Cerebellar nuclear complex (tissue), 1 donor: ENCODE measurements at places on chromosomes 12 and 14.

DNA sequence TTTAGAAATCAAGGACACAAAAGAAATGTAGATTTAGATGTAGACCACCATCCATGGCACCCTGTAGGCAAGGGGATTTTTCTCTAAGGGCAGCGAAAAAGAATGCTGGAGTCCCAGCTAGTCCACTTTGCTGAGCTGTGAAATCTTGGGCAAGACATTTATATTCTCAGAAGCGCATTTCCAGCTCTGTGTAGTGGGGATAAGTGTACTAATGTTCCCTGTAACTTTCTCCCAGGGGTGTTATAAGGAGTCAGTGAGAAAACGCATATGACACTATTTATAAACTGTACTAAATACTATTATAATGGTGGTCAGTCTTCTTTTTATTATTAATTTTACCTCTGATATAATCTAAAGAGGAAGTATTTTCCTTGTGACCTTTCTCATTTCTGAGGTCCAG, 133.4 kb upstream of the FRMD6 start:
- DNase-seq: no peak

DNA sequence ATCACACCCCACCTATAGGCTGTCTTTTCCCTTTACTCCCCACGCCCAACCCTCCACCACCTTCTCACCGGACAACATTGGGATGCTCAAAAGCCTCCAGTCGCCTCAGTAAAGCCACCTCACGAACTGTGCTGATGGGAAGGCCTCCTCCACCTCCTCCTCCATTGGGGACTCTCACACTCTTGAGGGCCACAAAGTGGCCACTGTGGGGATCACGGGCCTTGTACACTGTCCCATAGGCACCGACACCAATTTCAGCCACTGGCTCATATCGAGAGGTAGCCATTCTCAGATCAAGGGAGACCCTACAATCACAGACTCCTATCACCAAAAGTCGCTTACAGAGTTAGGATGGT, 700 bp downstream of the CDK4 start:
- DNase-seq: no peak

- DNase-seq: no peak
Observed at GRCh38 chr14:68016255-68016914, 196.8 kb downstream of the RAD51B start.

DNA sequence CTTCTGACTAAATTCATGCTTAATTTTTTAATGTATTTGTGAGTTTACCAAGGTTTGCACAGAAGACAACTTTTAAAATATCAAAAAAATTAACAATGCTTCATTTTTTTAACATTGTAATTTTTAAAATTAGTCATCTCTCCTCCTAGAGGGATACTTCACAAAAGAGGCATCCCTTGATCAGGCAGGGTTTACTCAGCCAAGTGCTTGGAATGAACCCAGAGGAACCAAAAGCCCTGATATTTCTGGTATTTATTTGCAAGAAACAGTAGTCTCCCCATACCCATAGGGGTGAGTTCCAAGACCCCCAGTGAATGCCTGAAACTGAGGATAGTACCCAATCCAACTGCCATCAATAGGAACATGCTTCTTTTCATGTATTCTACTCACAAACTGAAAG, 52.5 kb downstream of the GARIN6 start:
- no peak for DNase-seq

DNA sequence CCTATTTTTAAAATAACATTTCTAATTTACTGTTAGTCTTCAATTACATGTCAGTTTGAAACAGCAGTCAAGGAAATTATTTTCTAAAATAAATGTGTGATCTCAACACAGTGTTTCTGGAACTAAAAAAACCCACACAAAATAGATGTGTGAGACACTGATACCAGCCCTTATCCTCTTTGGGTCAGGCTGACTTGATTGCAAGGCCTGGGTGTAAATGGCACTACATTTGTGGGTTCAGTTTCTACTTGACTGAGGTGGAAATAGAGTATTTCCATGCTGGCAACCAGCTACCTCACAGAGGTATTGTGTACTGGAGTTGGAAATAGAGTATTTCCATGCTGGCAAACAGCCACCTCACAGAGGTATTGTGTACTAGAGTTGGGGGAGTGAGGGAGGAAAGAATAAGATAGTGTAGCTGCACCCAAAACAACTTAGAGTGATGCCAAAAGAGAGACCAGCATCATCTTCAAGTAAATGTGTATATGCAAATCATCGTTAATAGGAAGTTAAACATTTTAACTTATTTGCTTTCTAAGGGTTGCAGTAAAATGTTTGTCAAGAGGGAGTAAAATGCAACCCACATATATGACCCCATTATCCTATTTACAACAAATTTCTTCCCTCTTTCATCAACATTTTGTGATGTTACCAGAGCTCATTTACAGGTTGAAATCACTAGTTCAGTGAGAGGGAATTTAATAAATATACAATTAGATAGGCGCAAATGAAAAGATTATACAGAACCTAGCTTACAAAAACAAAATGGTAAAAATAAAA, 10.7 kb upstream of the LYZ start:
- DNase-seq: no peak

DNA sequence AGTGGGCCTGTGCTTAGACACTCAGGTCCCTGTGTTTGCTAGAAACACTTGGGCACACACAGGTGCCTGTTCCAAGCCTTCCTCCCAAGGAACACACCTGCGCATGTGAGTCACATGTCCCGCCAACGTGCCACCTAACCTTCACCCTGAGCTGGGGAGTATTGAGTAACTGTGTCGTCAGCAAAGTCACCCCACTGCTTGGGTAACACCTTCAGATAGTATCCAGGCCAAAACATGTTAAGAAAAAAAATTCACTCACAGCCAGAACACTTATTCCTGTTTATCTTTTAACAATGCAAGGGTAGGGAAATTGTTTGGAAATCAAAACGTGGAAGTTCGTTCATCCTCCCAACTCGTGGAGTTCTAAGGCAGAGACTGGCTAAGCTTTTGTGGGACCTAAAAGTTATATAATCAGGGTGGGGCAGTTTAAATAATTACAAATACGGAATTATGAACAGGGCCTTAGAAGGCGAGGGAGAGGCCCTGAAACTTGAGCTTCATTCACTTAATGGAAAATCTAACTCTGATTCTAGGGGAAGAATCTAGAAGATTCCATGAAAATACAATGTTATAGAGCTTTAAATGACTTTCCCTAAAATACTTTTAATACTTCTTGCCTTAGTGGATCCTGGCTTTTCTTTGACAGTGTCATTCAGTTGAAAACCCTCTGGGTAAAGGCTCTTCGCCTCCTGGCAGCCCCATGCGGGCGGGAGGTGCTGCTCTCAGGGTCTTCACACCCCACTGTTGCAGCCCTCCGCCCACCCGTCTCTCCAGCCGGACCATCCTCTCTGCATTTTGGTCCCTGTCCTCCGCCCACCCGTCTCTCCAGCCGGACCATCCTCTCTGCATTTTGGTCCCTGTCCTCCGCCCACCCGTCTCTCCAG, 30.3 kb upstream of the ADIPOR2 start:
- no peak for DNase-seq

DNA sequence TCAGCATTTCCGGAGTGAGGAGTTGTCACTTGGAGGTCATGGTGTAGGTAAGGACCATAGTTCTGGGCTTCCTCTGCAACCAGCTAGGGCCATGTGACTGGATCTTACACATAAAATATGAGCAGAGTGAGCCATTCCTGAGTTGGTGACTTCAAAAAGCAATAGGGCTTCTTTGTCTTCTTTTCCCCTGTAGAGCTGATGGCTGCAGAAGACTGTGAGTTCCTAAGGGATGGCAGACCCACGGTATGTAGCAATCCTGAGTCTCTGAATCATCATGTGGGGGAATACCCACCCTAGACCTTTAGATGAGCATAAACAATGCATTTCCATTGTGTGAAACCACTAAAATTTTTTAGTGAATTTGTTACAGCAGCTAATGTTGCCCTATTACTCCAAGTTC, 151.1 kb upstream of the TBX3 start:
- DNase-seq: no peak

DNA sequence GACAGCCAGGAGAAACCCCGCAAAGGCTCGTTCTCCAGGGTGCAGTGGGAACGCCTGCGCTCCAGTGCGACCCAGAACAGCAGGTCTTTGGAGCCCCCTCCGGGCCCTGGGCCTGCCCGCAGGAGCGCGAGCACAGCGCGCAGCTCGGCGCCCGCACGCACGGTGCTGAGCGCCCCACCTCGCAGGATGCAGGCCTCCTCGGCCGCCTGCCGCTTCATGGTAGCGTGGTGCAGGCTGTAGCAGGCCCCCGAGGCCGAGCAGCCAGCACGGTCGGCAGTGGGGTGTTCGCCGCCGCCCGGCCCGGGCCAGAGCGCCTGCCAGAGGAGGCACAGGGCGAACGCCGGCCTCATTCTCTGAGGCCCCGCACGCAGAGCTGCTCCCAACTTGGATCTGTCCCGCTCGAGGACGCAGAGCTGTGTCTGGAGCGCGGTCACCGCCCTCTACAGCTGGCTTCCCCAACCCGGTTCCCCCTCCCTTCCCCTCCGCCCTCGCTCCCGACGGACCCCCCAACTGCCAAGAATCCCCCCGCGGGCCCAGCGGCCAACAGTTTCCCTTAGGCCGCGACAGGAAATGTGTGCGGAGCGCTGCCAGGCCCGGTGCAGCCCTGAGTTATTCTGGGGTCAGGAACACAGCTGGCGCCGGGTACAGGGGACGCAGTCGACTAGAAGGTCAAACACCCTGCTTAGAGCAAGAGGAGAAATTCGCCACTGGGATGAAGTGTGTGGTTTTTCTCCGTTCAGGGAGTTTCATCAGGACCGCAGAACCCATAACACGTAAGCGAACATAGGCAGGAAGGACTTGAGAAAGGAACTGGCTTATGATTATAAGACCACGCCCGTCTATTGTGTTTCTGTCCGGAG, at the start of gene CLEC14A:
Gene CLEC14A, minus strand, starts transcription at position 421 of the 860 bp plus-strand sequence. Its CDS starts 71 bp downstream, at position 350.
- no peak for DNase-seq

GRCh38 chr12:3727877-3728632, 24.9 kb downstream of the CRACR2A start:
- DNase-seq: no peak

- no peak for DNase-seq
Observed at GRCh38 chr14:68268197-68268596, 448.6 kb downstream of the RAD51B start.

- DNase-seq: no peak
Observed at GRCh38 chr14:98594156-98594555, 677.8 kb downstream of the BCL11B start.

- no peak for DNase-seq
Observed at GRCh38 chr12:53004582-53004981, 1.7 kb upstream of the EIF4B start.

DNA sequence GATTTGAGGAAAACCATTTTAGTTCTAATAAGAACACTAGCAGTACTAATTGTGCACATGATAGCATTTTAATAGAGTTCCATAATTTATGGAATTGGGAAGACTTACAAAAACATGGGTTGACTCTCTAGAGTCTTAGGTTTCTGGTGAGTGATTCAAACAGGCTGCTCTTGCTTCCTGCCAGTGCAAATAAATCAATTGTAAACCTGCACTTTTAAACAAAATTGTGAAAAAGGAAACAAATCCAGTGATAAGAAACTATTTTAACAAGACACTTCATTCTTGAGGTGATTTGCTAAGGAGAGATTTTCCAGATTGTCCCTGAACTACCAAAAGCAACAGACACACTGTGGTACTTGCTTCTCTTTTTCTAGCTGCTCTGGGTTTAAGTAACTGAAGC, 112.2 kb downstream of the CACNA1C start:
- DNase-seq: no peak

DNA sequence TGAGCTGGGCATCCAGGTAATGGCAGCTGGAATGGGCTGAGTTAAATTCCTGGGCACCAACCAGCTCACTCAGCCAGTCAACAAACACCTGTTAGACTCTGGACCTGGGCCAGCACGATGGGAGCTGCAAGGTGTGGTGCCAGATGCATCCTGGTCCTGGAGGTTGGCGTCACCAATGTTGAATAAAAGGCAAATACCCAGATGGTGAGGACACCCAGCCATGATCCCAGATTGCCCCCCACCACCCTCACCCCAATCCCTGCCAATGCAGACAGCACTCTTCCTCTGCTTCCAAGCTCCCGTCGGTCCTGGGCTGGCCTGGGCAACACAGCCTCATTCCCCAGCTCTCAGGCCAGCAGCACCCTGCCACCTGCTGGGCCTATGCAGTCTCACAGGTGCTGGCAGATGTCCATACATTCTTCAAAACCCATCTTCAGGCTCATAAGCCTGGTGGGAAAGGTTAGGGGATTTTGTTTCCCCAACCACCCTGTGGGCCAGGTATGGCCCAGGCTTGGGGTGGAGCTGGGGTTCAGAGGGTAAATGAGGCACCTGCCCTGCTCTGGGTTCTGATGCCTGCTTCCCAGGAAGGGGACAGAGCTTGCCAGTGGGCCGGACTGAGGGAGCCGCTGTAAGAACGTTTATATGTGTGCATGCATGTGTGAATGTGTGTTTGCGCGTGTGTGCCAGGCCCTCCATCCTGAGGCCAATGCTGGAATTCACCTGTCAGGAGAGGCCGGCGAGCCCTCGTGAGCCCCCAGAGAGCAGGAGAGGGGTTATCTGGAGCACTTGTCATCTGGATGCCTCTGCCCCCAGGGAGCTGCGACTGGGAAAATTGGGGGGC, 58.0 kb downstream of the LGMN start:
- no peak for DNase-seq

DNA sequence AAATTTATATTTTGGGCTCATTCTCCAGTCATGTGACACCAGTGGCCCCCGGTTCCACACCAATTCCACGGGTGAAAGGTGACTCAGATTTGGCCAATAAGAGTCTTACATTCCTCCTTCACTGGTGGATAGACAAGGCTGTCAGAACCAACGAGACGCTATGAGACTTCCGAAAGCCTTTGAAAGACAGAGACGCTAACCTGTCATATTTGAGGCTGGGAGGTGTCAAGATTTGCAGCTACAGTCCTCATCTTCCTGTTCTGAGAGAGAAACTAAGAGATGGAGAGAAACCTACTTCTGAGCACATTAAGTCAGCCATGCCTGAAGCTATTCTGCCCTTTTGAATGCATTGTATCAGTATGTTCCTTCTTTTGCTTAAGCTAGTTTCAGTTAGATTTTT, 171.2 kb downstream of the FLRT2 start:
- no peak for DNase-seq

GRCh38 chr14:21096438-21096837, 2.0 kb downstream of the ZNF219 start:
- DNase-seq: no peak

GRCh38 chr12:117298191-117298590, 63.2 kb downstream of the NOS1 start:
- DNase-seq: no peak

GRCh38 chr14:21256539-21257393, 12.5 kb downstream of the HNRNPC start:
- DNase-seq: no peak

DNA sequence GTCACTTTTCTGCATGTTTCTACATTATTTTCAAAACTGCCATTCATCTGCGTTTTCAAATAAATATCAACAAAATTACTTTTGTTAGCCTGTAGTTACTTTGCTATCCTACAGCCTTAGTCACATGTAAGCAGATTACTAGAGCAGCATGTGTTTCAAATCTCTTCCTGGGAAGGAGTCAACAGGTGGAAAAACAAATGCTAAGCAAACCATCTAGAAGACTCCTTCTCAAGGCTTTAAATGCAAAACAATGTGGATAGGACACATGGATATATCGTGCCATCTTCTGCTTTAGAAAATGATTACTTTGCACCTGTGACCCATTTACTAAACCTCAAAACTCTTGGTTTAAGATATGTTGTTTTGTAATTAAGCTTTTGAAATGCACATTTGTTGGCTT, 108.9 kb downstream of the SSPN start:
- no peak for DNase-seq

- no peak for DNase-seq
Observed at GRCh38 chr14:67357969-67358354, 1.6 kb downstream of the ATP6V1D start.

GRCh38 chr14:80636071-80636470, 305.5 kb downstream of the CEP128 start:
- no peak for DNase-seq

GRCh38 chr12:109573029-109573913, at the start of the genes MMAB and MVK:
Gene MMAB, minus strand, starts transcription at chr12:109573504. Its CDS starts 24 bp downstream, at chr12:109573480.
Gene MVK, plus strand, starts transcription at chr12:109573794. Its CDS starts 1,029 bp downstream, at chr12:109574823.
- peak; percentile 97 for DNase-seq
